ENCODE measurements at places on chromosomes 1 and 21.
A peak's percentile ranks its signal among the peaks of the same experiment; 100 is the strongest.

DNA sequence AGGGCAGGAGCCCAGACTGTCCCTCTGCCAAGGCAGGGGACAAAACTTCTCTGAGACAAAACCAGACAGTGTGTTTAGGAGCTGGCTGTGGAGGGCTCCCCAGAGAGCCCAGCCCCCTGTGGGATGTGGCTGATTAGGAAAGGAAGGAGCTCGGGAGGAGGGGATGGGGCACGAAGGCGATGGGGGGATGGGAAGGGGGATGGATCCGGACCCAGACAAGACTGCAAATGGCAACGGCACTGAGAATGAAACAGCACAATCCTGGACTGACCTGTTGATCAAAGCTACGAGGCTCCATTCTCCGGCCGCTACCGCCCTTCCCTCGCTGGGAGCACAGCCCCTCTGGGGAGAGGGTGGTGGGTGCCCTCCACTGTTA lies 33.1 kb downstream of the FOXO6 start:
- DNase-seq: no peak

DNA sequence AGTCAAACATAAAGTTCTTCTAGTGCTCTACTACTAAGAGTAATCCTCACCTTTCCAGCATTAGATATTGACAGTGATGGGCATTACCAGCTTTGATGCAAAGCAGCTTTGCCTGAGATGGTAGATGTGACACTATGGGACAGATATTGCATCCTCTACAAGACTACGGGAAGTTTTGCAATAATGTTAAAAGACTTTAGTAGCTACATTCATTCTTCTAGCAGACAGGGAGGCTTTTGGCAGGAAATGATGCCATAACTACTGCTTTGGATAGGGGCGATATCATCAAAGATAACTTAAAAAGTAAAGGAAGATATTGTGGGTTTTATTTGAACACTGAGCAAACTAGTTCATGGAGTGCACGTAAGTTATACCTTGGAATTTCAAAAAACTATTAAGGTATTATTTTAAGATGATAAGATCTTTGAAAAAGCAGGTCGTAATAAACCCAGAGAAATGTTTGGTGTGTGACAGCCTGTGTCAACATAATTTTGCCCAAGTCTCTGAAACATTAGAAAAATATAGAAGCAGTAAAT lies 368.3 kb upstream of the TMPRSS15 start:
- no peak for DNase-seq

DNA sequence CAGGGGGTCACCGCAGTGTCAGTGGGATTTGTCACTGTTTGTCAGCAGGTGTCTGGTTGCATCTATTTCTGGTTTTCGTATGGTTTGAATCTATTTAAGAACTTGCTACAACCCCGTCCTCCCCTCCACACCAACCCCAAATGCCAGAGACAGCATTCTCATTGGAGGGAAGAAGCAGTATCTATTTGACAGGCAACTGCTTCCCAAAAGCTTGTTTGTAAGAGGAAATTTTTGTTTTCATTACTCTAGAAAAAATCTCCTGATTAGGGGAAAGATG lies 54.4 kb downstream of the NR5A2 start:
- DNase-seq: no peak

GRCh38 chr1:87284456-87285240 lies 44.0 kb upstream of the LMO4 start:
- no peak for DNase-seq

DNA sequence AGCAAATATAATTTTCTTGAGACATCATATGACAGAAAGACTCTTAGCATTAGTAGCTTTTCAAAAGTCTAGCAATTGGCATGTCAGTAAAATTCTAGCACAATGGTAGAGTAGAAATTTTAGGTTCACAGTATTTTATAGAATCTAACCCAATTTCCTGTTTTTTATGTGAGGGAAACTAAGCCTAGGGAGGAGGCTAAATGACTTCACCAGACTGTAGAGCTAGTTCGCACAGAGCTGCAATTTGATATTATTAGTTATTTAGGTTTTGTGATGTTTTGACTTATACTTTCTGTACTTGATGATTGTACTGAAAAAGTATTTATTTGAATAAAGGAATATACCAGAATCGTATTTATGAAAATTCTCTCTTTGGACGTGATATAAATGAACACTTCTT lies 68.5 kb downstream of the CACHD1 start:
- DNase-seq: no peak

- peak; percentile 91 for DNase-seq
These were observed 55.3 kb downstream of the CDC7 start for GRCh38 chr1:91555821-91556531.

- DNase-seq: no peak
These were observed 58.7 kb downstream of the MAB21L3 start for GRCh38 chr1:116169898-116170297.

- DNase-seq: no peak
These were observed 27.3 kb upstream of the TMEM61 start for GRCh38 chr1:54952950-54953718.

- DNase-seq: no peak
These were observed 100.4 kb upstream of the IRF2BP2 start for GRCh38 chr1:234710381-234710780.

DNA sequence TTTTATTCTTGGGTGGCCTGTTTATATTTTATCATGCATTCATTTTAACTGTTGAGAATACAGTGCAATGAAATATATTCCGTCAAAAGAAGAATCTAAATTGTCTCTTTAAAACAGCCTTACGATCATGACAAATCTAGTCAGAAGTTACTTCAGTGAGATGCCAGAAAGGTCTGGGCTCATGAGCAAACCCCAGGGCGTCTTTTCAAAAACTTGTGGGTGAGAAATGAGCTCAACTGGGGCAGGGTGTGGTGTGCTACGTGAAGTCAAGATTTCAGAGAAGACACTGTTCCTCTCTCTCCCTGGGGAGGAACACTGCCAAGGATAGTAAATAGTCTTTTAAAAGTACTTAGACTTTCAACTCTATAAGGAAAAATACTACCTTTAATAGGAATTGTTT lies 13.4 kb upstream of the UAP1 start:
- no peak for DNase-seq

DNA sequence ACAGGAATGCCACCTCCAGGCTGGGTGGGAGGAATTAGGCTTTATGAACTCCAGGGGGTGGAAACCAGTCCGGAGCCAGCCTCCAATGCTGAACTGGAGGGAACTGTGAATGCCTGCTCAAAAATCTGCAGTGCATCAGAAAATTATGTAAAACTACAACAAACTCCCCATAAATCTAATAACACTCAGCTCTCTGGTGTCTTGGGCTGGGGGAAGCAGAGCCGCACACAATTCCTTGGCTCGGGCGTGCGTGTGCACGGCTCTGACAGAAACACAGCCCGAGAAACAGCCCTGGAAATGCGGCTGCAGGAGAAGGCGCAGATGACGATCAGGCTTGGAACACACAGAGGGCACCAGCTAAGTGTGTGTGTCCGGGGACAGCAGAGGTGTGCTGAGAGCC lies 127.6 kb upstream of the VAMP3 start:
- DNase-seq: no peak

- DNase-seq: no peak
These were observed 25.0 kb upstream of the EPHB2 start for GRCh38 chr1:22685591-22686059.

- no peak for DNase-seq
These were observed 1.3 kb downstream of the SLC9C2 start for GRCh38 chr1:173601588-173601987.

Data from T-helper 2 cell (primary cell).